ENCODE measurements at places on chromosomes 5 and 9. TPM values are rescaled to one million over a fixed set of nuclear protein-coding genes. Genes with fewer than 3 reads are reported as not detected.

DNA sequence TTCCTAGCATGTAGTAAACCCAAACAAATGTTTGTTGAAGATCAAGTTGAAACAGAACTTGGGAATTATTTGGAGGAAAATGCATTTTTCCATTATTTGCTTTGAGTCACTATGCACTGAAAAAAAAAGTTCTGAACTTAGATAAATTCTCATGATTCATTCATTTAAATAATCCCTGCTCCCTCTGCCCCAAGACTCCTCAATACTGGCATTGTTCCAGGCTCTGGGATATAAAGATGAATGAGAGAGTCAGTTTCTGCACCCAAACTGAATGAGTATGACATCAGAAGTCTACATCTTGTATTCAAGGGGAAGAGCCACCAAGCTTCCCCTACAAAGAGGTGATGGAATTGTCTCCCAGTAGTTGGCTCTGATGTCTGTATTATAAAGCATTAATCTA, 123.9 kb downstream of the SEC61B start:
- H3K4me1 ChIP-seq, result no peaks in the 10 kb centered on the region
- no peaks in the 10 kb centered on the region for H3K36me3 ChIP-seq
- no peak overlapping the region for H3K4me3 ChIP-seq
- no peak overlapping the region for H3K27ac ChIP-seq
- H3K27me3 ChIP-seq, result no peaks in the 10 kb centered on the region

DNA sequence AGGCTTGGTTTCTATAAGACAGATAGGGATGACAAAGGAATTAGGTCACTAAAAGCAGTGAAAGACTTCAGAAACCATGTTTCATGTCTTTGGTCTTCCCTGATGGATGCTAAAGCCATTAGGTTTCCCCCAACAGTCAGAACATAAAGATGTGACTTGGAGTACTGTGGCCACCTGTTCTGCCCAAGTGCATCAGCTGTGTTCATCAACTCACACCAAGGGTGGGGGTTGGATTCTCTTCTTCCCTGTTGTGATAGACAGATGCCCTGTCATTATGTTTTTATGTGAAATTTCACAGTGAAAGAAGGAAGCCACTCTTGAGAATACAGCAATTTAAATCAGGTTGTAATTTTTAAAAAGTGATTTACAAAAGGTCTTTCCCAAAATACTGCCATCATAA, 196.8 kb downstream of the SH3GL2 start:
- H3K27ac ChIP-seq, result no peak overlapping the region
- H3K4me3 ChIP-seq, result no peak overlapping the region
- H3K36me3 ChIP-seq, result no peaks in the 10 kb centered on the region
- no peaks in the 10 kb centered on the region for H3K4me1 ChIP-seq
- DNase-seq, result no peak

DNA sequence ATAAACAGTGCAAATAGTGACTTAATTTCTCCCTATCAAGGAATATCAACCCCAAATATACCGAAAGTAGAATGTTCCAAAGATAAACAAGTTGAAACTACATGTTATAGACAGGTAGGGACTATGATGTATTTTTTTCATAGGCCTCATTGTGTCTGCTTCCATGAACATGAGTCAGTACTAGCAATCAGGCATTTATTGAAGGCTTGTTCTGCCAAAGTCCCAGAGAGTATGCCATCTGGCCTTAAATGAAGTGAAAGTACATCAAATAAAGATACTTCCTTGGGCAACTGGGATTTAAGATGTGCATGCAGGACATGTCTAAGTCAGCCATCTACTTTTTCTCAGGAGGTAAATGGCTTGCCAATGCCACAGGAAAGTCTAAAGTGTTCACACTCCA, 6.5 kb downstream of the GHR start:
- H3K27ac ChIP-seq, result no peak overlapping the region
- no peak for DNase-seq
- H3K4me1 ChIP-seq, result no peaks in the 10 kb centered on the region
- no peaks in the 10 kb centered on the region for H3K36me3 ChIP-seq
- H3K4me3 ChIP-seq, result no peak overlapping the region

DNA sequence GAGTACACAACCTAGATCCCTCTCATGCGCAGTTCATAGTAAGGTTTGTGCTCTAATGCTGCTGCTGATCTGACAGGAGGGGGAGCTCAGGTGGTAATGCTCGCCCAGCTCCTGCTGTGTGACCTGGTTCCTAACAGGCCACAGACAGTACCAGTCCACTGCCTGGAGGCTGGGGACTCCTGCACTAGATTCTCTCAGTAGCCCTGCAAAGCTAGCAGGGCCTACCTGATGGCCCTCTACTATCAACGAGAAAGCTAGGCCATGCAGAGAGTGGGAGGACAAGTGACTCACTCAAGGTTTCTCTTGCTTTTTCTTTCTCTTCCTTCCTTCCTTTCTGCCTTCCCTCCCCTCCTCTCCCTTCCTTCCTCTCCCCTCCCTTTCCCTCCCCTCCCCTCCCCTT, 55.1 kb upstream of the TEX48 start:
- H3K27ac ChIP-seq, result peak overlapping the region; percentile 19
- H3K4me3 ChIP-seq, result no peak overlapping the region
- H3K27me3 ChIP-seq, result no peaks in the 10 kb centered on the region
- no peak for DNase-seq

DNA sequence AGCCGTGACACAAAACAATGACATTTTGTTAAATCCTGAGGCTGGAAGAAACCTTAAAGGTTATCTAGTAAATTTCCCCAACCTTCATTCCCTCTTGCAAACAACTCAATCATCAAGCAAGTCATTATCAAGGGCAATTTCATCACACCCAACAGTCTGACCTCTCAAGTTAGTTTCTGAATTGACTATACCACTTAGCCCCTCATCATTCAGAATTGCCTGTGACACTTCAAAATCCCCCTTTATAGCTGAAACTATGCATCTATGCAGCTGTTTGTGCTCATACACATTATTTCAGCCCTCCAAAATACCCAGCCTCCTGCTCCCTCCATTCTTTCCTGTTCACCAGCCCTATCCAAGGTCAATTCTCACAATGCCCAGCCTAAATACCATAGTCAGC, 24.6 kb downstream of the LPAR1 start:
- no peaks in the 10 kb centered on the region for H3K27me3 ChIP-seq
- no peak overlapping the region for H3K27ac ChIP-seq
- DNase-seq, result no peak
- H3K4me3 ChIP-seq, result no peak overlapping the region
- H3K36me3 ChIP-seq, result no peaks in the 10 kb centered on the region
- H3K4me1 ChIP-seq, result no peaks in the 10 kb centered on the region

Gene CACNA1B
- total RNA-seq, result not detected

DNA sequence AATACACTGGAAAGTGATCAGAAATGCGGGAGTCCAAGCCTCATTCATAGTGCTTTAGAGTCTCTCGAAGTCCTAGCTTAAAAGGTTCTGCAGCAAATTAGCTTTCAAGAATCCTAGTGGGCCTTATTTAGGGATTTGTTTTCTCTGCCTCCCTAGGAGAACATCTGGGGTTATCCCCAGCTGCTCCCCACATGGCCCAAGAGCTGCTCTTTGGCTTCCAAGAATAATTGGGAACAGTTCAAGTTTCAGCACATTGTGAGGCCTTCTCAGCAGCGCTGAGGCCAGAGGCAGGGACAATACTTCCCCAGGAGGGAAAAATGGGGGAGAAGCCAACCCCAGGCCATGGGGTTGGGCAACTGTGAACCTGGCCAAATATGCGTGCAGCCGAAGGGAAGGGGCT, 108.7 kb downstream of the LIFR start:
- no peak overlapping the region for H3K27ac ChIP-seq
- H3K4me1 ChIP-seq, result peaks cover 7% of the 10 kb centered on the region
- no peaks in the 10 kb centered on the region for H3K36me3 ChIP-seq
- no peak overlapping the region for H3K4me3 ChIP-seq
- H3K27me3 ChIP-seq, result peaks cover 5% of the 10 kb centered on the region

Gene HTR4
- not detected for total RNA-seq

Data from CD4-positive, alpha-beta memory T cell (primary cell).